ENCODE measurements at places on chromosomes 3 and 15.

GRCh38 chr3:140455521-140456214, 222.2 kb upstream of the TRIM42 start:
- DNase-seq, result no peak

- no peak for DNase-seq
Measured at GRCh38 chr3:36763850-36764703, at the start of gene DCLK3. TSS of gene DCLK3 (minus strand) at chr3:36764553. CDS start at chr3:36764263, 290 bp downstream.

GRCh38 chr3:110070161-110070916, 733.0 kb upstream of the DPPA4 start:
- DNase-seq, result peak; percentile 77

DNA sequence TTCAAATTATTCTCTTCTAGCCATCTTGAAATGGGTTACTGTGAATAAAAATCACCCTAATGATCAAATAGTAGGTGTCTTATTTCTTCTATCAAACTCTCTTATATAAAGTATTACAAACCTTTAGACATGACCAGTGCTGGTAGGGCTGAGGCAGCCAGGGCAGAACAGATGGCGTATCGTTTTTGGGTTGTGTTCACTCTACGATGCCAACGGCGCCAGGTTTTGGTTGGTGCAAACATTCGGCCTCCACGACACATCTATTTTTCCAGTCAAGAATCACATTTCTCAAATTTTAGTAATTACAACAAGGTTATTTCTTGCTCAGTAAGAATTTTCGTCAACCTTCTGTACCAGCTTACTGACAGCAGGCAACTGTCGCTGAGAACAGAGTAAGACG, 2.2 kb downstream of the RPL4 start:
- no peak for DNase-seq
